ENCODE measurements at places on chromosomes 6 and 20.

- no peak for DNase-seq
Observed at GRCh38 chr20:43996240-43996930, 81.7 kb downstream of the TOX2 start.

DNA sequence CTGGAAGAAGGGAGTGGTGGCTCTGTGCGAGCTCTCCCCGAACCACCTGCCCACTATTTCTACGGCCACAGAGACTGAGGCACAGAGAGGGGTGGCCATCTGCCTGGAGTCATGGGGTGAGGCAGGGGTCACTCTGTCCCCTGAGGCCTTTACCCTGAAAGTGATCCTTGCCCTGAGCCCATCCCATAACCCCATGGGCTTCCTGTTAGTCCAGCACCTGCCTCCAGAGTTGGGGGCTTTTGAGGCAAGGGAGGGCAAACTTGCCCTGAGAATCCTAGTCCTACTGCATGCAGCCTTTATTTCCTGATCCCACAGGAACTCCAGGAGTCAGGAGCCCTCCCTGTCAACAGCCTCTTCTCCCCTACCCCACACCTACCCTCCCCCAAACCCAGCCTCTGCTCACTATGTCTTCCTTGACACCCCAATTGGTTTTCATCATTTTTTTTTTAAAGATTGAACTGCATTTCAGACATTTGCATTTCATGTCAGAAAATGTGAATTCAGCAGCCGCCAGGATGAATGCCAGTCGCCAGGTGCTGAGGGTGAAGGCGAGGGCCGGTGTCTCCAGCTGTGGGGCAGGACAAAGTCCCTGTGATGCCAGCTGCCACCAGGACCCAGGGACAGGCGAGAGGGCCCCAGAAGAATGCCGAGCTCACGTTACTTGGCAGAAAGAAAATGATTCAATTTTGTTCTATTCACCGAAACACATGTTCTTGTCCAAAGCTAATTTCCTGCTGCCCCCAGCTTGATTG lies 47.6 kb upstream of the NNAT start:
- DNase-seq, result no peak

GRCh38 chr20:63316502-63316921 lies 23.5 kb downstream of the COL20A1 start:
- no peak for DNase-seq

DNA sequence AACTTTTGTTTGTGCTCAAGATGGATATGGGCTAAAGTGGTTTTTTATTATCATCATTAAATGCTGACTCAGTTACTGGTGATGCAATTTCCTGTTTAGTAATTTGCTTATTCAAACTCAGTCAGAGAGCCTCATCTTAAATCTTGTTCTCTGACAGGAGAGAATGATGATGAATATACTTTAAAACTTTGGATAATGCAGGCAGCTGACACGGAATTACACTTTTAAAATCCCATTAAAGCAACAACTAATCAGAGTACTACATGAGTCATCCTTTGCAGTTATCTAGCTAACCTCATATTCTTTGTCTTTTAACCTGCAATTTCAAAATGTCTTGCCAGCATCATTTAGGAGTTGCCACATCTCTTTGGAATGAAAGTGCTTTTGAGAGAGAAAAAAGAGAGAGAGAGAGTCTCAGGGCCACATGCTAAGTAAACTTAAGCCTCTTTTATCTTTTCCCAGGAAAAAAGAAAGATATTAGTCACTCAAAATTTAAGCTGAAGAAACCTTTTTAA lies 9.2 kb upstream of the C6orf141 start:
- no peak for DNase-seq

- no peak for DNase-seq
Observed at GRCh38 chr6:158024566-158025297, 43.1 kb downstream of the SYNJ2 start.

- no peak for DNase-seq
Observed at GRCh38 chr6:14501240-14501639, 383.7 kb downstream of the CD83 start.

DNA sequence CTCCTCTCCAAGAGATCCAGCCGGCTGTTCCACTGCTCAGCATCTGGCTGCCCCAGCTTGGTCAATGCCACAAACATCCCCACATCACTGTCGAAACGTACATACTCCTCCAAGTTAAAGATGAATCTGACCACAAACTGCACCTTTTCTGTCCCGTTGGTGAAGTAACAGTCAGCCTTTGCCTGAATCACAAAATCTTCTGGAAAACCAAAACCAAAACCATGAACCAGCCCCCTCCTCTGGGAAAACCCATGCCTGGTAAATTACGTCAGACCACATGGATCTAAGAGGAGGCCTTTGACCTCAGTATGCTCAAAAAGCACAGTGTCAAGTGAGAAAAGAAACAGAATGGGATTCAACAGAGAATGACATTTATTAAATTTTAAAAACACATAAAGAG lies 1.7 kb downstream of the HLA-DOB start:
- no peak for DNase-seq

GRCh38 chr6:30759575-30760239 lies 15.4 kb upstream of the IER3 start:
- DNase-seq, result no peak

DNA sequence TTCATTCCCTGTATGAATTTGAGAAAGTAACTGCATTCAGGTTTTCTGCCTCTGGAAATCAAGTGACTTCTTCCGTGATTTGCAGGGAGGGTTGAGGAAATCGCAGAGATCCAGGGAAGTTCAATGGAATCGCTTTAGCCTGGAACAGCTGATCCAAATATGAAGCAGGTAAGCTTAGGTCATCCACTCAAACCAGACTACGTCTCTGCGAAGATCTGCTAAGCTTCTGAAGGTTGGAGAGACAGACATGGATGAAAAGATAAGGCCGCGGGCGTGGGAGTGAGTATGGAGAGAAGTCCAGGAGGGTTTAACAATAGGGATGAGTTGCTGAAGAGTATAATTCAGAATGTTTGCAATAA lies 34.2 kb upstream of the BTN3A2 start:
- DNase-seq, result no peak

GRCh38 chr20:7703551-7703961 lies 236.7 kb downstream of the HAO1 start:
- DNase-seq, result no peak

GRCh38 chr6:150395388-150396009 lies 26.7 kb downstream of the IYD start:
- no peak for DNase-seq

- peak; percentile 69 for DNase-seq
Observed at GRCh38 chr6:112253841-112254816, at the start of gene LAMA4. LAMA4 (minus strand) TSS chr6:112254567; CDS start chr6:112254150, 417 bp downstream.

GRCh38 chr6:37550191-37550831 lies 50.6 kb upstream of the CCDC167 start:
- DNase-seq, result no peak

GRCh38 chr20:5718896-5719595 lies 31.2 kb upstream of the SHLD1 start:
- DNase-seq, result no peak

GRCh38 chr6:25006565-25007001 lies 70.8 kb upstream of the RIPOR2 start:
- no peak for DNase-seq
